Activated T-cell treated with anti-CD3 and anti-CD28 coated beads, Interleukin-2, amount 50 U/mL, for 72 hours (primary cell): ENCODE measurements at places on chromosomes 3 and 15.

GRCh38 chr15:90211440-90212143, 10.5 kb downstream of the SEMA4B start:
- DNase-seq = no peak

GRCh38 chr3:3351226-3351625, 171.7 kb upstream of the CRBN start:
- DNase-seq = no peak

DNA sequence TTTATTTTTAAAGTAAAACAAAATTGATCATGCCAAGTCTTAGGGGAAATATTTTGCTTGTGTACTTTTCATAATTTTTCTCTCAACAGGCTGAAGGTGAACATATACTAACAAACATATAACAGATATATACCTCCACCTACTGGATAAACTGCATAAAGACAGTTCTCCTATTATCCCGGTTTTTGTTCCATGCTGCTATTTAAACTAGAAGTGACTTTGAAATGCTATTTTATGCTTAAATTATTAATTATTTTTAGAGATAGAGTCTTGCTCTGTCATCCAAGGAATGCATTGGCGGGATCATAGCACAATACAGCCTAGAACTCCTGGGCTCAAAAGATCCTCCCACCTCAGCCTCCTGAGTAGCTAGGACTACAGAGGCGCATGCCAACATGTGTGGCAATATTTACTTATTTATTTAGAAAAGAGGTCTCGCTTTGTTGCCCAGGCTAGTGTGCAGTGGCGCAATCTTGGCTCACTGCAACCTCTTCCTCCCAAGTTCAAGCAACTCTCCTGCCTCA, 49.8 kb downstream of the ST3GAL6 start:
- DNase-seq = no peak

DNA sequence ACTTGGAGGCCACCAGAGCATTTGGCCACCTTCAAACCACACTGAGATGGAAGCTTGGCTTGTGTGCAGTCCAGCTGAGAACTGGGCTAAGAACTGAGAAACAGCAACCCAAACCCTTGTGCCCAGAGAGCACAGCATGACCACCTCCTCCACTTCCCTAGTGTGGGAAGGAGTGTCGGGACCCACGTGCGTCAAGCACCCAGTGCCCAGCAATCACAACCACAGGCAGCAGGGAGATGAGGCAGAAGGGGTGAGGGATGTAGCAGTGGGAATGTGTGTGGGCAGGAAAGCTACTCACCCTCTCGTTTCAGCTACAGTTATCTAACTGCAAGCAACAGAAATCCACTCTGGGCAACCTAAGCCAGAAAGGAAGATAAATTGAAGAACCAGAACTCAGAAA, 25.0 kb upstream of the RFTN1 start:
- DNase-seq = no peak
